RPMI7951 (cell line): ENCODE measurements at places on chromosomes 6 and 20. TPM values are rescaled to one million over a fixed set of nuclear protein-coding genes. Genes with fewer than 3 reads are reported as not detected.

The SNX3 gene
- total RNA-seq = 284 and 359 TPM in 2 replicates

The WFDC10B gene
- total RNA-seq = 0.88 and 3.5 TPM in 2 replicates

DNA sequence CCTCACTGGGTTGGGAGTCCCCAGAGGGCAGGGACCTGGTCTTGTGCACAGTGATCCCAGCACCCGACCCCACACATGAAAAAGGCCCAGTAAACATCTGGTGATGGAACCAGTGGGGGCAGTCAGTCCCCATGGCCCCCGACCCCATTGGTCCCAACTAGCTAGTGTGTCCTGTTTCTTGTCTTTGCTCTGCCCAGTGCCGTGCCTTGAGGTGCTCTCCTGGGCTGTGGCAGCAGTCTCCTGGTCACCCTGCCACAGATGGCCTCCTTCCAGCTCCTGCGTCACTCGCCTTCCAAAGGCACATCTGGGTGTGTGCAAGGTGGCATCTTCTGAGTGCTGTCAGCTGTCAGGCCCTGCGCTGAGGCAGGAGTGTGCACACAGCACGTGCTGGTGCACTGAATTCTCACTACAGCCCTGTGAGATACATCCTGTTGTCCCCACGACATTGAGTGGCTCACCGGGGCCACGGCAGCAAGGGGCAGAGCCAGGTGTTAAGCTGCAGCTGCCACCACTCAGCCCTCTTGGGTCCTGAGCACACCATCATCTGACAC lies 3.9 kb downstream of the NPEPL1 start:
- no peak for DNase-seq

GRCh38 chr6:111631018-111631417 lies 25.3 kb upstream of the TRAF3IP2 start:
- no peak for DNase-seq

GRCh38 chr6:54865091-54865631 lies 18.6 kb downstream of the FAM83B start:
- no peak for DNase-seq

DNA sequence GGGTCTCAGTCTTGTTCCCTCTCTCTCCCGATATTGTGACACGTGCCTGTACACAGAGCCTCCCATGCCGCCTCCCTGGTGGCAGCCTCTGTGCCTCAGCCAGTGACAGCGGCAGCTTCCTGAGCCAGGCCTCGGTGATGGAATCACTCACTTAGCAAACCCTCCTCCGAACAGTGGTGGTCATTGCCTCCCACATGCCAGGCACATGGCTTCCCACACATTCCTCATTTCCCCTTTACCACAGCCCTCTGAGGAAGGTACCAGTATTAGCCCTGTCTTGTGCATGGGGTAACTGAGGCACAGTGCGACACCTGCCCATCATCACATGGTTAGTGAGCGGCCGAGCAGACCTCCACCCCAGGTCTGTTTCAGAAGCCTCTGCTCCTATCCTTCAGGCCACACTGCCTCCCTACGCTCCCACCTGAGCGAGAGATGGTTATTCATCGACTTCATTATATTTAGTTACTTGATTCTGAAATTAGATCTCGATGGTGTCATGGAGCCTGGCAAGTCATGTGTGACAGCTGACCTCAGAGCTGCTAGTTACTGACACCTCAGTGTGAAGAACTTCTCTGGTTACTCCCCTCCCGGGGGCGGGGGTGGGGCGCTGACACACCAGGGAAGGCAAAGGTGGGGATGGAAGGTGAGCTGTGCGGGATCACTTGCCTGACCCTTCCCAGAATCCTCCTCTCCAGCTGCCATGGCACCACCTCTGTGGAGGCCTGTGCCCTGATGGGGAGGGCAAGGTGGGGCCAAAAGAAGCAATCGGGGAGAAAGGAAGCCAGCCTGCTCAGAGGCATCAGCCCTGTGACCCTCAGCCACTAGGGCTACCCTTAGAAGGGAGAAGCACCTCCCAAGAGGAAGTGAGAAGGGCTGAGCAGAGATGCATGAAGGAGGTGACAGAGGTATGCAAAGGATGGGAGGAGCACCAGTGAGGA lies 17.9 kb downstream of the MDGA1 start:
- DNase-seq = no peak

GRCh38 chr6:159676890-159677505 lies 16.0 kb downstream of the SOD2 start:
- no peak for DNase-seq

DNA sequence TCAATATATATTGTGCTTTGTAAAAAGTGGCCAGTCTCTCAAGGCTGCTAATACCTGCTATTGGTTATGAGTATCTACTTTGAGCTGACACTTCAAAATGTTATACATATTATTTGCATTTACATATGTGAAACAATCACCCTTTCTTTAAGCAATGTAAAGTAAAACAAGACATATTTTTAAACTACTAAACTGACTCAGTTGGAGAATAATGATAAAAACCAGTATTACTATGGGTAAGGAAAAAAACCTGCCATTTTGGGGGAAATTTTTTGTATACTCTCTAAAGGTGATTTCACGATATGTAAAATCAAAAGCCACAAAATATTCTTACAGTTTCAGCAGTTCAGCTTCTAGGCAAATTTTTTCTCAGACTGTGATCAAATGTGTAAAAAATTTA lies 232.3 kb downstream of the PRL start:
- no peak for DNase-seq

DNA sequence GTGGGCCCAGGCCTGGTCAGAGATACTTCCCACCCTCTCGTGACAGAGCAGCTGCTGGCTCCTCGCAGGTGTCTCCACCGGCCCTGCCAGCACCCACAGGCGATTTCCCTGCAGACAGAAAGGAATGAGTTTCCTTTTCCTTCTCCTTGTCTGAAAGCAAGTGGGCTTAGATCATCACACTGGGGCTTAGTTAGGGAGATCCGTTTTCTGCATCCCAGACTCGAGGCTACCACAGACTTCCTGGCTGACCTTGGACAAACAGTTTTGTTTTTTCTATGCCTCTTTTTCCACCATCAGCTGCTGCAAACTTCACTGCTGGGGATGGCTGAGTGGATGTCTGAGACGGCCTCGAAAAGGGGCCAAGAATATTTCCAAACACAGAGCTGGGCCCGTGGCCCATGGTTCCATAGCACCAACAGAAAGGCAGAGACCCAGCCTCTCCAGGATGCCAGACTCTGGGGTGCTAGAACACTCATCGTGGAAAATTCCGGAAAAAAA lies 86.5 kb downstream of the BANF2 start:
- peak; percentile 20 for DNase-seq
